Activated CD4-positive, alpha-beta memory T cell treated with anti-CD3 and anti-CD28 coated beads, Interleukin-2, amount 10 ng/mL, durations not matched to agents 7 days and 5 days (primary cell): ENCODE measurements at places on chromosomes 3 and 15. TPM values are rescaled to one million over a fixed set of nuclear protein-coding genes. Genes with fewer than 3 reads are reported as not detected.
A peak's percentile ranks its signal among the peaks of the same experiment; 100 is the strongest.

DNA sequence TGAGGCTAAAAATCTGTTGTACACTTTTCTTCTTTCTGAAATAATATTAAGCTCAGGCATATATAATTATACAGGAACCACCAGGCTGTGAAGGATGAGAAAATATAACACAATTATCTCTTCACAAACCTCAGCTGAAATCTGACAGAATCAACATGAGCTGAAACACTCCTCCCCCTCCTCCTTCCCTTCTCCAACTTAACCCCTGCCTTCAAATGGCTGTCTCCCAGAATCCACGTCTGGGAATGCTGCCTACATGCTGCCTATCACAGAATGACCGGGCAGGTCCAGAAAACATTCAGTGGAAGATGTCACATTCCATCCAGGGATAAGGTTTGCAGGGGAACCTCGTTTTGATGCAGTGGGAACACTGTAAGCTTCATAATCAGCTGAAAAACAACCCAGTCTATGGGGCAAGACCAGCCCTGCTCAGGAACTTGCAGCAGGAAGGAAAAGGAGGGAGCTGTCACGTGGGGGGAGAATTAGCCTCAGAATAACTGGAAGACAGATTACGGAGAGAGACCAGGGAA, 44.0 kb upstream of the SEMA6D start:
- H3K4me3 ChIP-seq: no peak overlapping the region
- no peak for DNase-seq
- H3K4me1 ChIP-seq: no peaks in the 10 kb centered on the region
- H3K27ac ChIP-seq: no peak overlapping the region

- peaks cover 54% of the 10 kb centered on the region for H3K36me3 ChIP-seq
- H3K4me3 ChIP-seq: peak overlapping the region; percentile 54
- H3K27ac ChIP-seq: peak overlapping the region; percentile 91
- H3K4me1 ChIP-seq: peaks cover 96% of the 10 kb centered on the region
Observed at GRCh38 chr15:78049691-78050440, 27.6 kb downstream of the TBC1D2B start.

- H3K36me3 ChIP-seq: peaks cover 90% of the 10 kb centered on the region
- peak; percentile 79 for DNase-seq
- no peak overlapping the region for H3K4me3 ChIP-seq
- H3K27ac ChIP-seq: peak overlapping the region; percentile 34
Observed at GRCh38 chr15:90481023-90481422, 48.7 kb upstream of the CRTC3 start.

GRCh38 chr3:112348943-112349342, 16.0 kb downstream of the CD200 start:
- H3K36me3 ChIP-seq: peaks cover 81% of the 10 kb centered on the region
- no peak overlapping the region for H3K4me3 ChIP-seq
- H3K27ac ChIP-seq: no peak overlapping the region
- H3K27me3 ChIP-seq: no peaks in the 10 kb centered on the region
- H3K4me1 ChIP-seq: peaks cover 11% of the 10 kb centered on the region
- DNase-seq: no peak

Gene COL6A5
- total RNA-seq: 0.05 TPM

DNA sequence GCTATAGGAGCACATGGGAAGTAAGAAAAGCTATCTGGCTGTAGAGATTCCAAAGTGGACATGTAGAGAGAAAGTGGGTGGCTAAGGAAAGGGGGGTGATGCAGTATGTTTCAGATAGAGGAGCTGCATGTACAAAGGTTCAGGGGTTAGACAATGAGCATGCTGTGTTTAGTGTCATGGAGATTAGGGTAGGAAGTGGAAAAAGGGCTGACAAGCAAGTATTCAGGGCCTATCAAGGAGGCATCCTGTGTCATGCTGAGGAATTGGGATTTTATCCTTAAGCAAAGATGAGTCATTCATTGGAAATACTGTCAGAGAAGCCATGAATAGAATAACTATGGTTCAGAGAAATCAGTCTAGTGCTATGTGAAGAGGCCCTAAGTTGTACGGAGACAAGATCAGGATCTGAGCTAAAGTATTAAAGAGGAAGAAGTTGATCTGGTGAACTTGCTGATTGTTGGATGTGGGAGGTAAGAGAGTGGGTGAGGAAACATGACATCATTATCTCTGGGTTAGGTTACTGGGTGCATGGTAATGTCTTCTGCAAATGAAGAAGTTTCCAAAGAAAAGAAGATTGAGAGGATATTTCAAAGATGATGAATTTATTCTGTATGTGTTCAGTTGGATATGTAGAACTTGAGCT, 176.7 kb upstream of the GOLIM4 start:
- H3K27ac ChIP-seq: no peak overlapping the region
- DNase-seq: no peak
- H3K27me3 ChIP-seq: no peaks in the 10 kb centered on the region
- no peaks in the 10 kb centered on the region for H3K4me1 ChIP-seq
- H3K4me3 ChIP-seq: no peak overlapping the region

DNA sequence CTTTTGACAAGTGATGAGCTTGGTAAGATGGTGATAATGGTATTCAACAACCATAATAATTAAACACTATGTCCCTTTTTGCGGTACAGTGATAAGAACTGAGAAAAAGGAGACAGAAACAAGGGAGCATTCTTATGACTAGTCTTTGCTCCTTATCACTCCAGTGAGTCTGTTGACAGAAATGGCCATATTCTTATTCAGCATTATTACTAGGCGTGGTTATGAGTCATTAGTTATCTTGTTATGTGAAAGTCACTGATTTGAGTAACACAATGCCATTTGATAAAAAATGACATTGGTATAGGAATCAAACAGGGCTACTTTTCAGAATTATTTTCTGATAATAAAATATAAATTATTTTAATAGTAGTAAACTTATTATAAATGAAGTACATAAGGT, 193.5 kb downstream of the C3orf38 start:
- H3K4me1 ChIP-seq: no peaks in the 10 kb centered on the region
- H3K27me3 ChIP-seq: no peaks in the 10 kb centered on the region
- no peaks in the 10 kb centered on the region for H3K36me3 ChIP-seq
- H3K27ac ChIP-seq: no peak overlapping the region
- no peak for DNase-seq
- no peak overlapping the region for H3K4me3 ChIP-seq

GRCh38 chr15:36053746-36054145, 507.8 kb upstream of the DPH6 start:
- DNase-seq: no peak
- no peak overlapping the region for H3K27ac ChIP-seq
- H3K4me3 ChIP-seq: no peak overlapping the region
- H3K36me3 ChIP-seq: no peaks in the 10 kb centered on the region
- no peaks in the 10 kb centered on the region for H3K27me3 ChIP-seq
- H3K4me1 ChIP-seq: no peaks in the 10 kb centered on the region

- H3K4me1 ChIP-seq: peaks cover 6% of the 10 kb centered on the region
- no peak overlapping the region for H3K27ac ChIP-seq
- no peak for DNase-seq
- H3K4me3 ChIP-seq: no peak overlapping the region
- peaks cover 7% of the 10 kb centered on the region for H3K27me3 ChIP-seq
- H3K36me3 ChIP-seq: no peaks in the 10 kb centered on the region
Observed at GRCh38 chr3:58628823-58629562, 37.6 kb downstream of the FAM3D start.
